Pulmonary artery endothelial cell (primary cell): ENCODE measurements at places on chromosomes 16 and 17. TPM values are rescaled to one million over a fixed set of nuclear protein-coding genes. Genes with fewer than 3 reads are reported as not detected.

Gene SLFN14
- total RNA-seq: not detected in 2 replicates

Gene KCTD2
- total RNA-seq: 14.4 and 17.5 TPM in 2 replicates

Gene KCTD11
- total RNA-seq: 2.5 and 4.0 TPM in 2 replicates

Gene RND2
- total RNA-seq: 0.35 and 0.46 TPM in 2 replicates

Gene SLC52A1
- 0.07 TPM in 2 replicates for total RNA-seq

Gene IL17C
- total RNA-seq: not detected in 2 replicates
